Frontal cortex (tissue), 4 donors: ENCODE measurements at places on chromosomes 6 and 20.

- no peak for DNase-seq
Observed at GRCh38 chr20:12649234-12649633, 359.5 kb upstream of the SPTLC3 start.

- no peak for DNase-seq
Observed at GRCh38 chr6:13863699-13864155, 49.4 kb upstream of the MCUR1 start.

DNA sequence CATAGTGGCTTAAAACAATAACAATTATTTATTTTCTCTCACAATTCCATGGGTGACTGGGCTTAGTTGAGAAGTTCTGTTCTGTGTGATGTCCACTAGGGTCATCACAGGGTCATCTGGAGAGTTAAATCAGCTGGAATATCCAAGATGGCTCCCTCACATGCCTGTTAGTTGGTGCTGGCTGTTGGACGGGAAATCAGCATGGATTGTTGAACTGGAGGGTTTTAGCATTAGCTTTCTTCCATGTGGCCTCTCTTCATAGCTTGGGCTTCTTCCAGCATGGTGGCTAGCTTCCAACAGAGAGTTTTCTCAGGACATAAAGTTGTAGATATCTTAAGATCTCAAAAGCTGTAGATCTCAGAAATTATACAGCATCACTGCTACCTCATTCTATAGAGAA lies 19.6 kb downstream of the MARCKS start:
- DNase-seq: no peak

DNA sequence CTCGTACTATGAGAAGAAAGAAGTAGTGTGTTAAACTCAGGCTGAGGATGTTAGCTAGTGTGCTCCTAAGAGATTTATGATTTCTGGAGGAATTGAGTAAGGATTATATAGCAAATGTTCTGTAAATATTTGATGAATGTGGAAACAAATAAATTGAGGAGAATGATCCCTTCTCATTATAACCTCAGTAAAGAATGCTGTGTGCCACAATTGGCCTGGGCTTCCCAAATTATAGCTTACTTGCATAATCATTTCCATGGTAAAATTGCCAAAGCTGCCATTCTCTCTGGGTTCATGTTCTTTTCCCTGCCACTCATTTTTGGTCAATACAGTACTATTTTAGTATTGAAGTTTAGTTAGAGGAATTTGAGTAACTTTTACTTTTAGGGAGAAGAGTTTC lies 128.5 kb downstream of the FLRT3 start:
- no peak for DNase-seq

GRCh38 chr6:61886608-61887259 lies 399.3 kb downstream of the KHDRBS2 start:
- no peak for DNase-seq

GRCh38 chr20:20503777-20504530 lies 136.1 kb downstream of the INSM1 start:
- DNase-seq: no peak

DNA sequence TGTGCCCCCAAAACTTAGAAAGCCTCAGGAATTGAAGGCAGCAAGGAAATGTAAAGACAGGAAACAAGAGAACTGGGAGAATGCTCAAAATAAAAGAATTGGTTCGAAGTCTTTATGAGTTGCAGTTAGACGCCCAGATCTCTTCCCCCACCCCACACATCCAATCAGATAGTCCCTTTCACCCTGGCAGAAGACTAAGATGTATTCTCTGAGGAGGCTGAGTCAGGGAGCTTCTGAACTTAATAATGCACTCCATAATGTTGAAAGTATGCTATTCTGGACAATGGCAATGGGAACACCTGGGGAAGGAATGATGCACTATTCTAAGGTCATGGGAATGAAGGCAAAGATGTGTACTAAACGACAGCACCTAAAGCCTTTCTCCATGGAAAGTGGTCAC lies 173.6 kb downstream of the MTFR2 start:
- DNase-seq: no peak

GRCh38 chr6:163863565-163863964 lies 449.0 kb downstream of the QKI start:
- DNase-seq: no peak

DNA sequence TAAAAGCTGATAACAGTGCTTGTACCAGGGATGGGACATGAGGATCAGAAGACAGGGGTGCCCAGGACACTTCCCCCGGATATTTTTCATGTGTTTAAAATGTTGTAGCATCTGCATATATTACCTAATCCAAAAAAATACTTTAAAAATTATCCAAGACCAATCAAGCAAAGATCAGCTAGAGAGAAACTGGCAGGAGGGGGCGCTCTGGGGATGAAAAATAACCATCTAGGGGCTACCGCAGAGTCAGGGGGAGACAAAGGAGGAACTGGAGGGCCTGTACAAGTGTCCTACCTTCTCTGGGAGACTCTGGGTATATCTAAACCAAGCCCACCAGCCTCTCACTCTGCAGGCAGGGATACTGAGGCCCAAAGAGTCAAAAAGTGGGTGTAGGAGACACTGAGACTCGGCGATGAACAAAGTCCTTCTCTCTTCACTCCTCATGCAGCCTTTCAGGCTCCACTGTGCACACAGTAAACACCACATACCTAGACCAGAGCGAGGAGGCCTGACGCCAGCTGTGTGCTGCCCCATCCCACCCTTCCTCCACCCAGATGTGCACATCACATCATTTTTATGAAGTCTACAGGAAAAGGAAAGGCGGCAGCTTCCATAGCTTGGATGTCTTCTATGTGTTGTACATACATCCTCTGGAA lies 9.8 kb downstream of the RIMS4 start:
- DNase-seq: no peak

- no peak for DNase-seq
Observed at GRCh38 chr6:34633785-34634184, 62.8 kb downstream of the ILRUN start.

- DNase-seq: no peak
Observed at GRCh38 chr6:4067673-4068072, 11.3 kb downstream of the FAM217A start.

- no peak for DNase-seq
Observed at GRCh38 chr6:93398723-93399122, 20.6 kb downstream of the EPHA7 start.

DNA sequence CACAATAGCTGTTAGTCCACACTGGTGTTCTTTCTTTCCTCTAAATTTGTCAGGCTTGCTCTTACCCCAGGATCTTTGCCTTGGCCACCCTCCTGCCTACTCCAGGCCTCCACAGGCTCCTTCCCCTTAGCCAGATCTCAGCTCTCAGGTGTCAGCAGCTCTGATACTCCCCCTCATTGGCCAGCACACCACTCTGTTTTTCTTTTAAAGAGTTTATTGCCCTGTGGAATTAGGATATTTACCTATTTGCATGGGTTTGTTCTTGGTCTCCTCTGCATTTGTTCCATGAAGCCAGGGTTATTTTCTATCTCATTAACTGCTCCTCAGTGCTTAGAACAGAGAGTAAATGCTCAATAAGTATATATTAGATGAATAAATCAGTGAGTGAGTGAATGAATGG lies 36.8 kb downstream of the GCNT2 start:
- no peak for DNase-seq

DNA sequence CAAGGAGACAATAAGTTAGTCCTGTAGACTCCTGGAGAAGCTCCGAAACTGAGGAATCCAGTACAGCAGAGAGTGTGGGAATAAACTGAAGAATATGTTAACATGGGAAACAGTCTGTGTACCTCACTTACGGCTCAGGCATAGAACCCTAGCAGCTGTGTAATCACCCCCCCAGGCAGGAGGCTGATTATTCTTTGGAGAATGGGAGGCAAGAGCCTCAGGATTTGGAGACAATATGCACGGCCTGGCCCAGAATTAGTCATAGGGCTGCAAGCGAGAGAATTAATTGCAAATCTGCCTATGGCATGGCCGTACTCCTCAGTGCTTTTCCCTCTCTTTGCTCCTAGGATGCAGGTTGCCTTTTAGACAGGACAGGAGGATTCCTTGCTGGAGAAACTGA lies 27.5 kb upstream of the FYN start:
- DNase-seq: no peak

DNA sequence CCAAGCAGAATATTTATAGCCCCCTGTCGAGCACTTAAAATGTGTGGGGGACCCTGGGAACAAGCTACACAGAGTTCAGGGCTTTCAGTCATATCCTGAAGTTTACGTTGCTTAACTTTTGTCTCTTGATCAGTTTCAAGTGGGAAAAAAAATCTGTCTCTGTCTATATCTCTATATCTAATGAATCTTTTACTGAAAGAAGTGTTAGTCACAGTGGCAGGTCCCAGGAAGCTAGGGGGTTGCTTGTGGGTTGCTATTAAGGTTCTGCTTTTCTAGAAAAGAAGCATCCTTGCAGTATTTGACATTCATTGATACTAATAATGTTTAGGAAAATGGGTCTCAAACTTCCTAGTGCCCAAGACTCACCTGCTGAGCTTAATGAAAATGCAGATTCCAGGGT lies 76.7 kb upstream of the CLDN20 start:
- no peak for DNase-seq

- DNase-seq: no peak
Observed at GRCh38 chr6:9307786-9308185, 872.4 kb upstream of the SLC35B3 start.

DNA sequence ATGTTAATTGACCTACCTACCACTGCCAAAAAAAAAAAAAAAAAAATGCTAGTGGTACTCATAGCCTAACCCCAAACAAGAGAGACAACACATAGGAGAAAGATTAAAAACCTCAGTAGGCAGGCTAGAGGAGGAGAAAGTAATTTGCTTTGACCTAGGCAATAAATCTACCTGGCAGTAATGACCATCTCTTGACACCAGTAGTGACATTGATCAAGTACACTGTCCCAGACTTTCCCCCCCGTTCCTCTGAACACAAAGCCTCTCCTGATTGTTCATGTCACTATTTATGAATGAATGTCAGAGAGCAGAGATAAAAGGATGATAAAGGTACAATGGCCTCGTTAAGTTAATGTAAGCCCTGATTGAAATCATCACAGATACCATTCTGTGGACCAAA lies 746.8 kb downstream of the CBLN4 start:
- no peak for DNase-seq

DNA sequence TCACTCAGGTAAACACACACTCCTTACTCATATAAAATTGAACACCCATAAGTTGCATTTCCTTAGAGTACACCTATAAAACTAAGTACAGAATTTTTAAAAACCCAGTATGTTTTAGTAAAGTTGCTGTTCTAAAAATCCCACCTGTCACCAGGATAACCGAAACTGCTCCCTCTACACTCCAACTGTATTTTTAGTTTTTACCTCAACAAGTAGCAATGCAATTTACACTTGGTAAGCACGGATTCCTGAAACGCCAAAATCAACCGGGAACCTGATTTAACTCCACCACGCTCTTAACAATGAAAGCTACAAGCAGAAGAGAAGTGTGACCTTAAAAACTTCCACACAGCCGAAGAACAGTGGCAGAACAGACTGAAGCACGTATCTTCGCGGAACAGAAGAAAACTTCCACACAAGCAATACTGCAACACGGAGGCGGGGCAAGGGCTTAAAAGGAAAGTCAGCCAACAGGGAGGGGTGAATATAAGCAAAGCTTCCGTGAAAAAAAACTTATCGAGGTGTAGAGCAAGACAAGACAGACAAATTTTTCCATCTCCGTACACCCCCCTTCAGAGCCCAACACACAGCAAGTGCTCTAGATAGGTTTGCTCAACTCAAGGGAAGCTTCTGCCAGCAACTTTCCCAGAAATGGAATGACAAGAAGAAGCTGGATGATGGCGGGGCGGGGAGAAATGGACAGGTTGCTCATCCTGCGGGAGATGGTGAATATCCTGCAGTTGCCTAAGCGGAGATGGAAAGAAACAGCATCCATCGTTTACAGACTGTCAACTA lies 1.4 kb downstream of the STAU1 start:
- DNase-seq: peak; percentile 40

GRCh38 chr6:159042003-159042825 lies 2.6 kb downstream of the TAGAP start:
- DNase-seq: peak; percentile 35

DNA sequence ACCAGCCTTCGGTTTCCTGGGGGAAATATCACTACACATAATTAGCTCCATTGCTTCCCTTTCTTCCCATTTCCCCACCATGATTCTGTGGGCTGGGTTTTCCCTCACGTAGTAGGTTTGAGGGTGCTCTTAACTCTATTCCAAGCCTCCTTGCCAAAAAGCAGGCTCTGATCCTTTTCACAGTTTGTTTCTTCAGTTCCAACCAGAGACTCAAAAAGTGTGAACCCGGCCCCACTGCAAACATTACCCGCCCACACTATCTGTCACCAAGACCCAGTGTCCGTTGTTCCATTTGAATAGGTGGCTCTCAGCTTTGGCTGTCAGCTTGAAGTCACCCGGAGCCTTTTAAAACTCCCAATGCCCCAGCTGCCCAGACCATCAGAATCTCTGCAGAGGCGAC lies 11.8 kb upstream of the NAA20 start:
- DNase-seq: no peak

DNA sequence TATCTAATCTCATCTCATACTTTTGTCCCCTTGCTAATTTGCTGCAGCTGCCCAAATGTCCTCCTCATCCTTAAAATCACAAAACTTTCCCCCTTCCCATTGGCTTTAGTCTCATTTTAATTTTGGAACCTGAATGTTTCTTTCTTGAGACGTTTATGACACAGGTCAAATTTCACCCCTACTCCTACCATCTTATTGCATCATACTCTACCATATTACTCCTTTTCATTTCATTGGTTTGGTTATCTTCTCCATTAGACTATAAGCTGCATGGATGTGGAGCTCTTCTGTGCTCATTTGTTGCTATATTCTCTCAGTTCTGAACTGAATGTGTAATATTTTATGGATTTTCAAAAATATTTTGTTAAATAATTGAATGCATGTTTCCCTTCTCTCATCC lies 688.6 kb downstream of the CBLN4 start:
- DNase-seq: no peak

- DNase-seq: no peak
Observed at GRCh38 chr20:37209661-37210314, 30.4 kb upstream of the MROH8 start.

DNA sequence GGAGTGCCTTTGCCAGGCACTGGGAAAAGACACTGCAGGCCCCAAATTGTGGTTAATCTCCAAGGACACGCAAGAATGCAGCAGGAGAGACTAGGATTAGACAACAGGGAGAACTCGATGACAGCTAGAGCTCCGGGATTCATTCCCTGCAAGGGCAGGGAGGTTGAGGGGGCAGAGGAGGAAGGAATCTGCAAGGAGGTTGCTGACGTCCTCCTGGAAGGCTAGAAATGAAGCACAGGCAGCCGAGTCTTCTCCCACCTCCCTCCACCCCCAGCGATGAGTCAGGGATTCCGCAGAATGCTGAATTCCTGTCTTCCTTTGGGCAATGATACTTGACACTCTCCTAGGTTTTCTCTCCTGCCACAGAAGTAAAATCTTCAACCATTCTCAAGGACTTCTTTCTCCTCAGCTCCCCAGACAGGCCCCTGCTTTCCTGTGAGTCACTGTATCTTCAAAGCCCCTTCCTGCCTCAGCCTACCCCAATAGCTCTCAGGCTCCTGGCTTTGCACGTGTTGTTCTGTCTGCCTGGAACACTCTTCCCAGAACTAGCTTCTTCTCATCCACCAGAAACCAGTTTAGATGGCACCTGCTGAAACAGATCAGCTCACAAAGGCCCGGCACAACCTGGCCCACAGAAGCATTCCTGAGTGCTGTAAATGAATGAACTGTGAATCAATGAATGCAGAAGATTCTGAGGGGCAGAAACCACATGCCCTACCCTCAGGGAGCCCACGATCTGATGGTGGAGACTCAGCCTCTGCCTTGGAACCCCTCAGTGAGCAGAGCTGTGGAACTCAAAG lies 85.6 kb downstream of the MRPL14 start:
- DNase-seq: no peak
